ENCODE measurements at places on chromosomes 4 and X.

GRCh38 chr4:3877236-3877635 is 111.1 kb downstream of the ADRA2C start:
- DNase-seq, result no peak

DNA sequence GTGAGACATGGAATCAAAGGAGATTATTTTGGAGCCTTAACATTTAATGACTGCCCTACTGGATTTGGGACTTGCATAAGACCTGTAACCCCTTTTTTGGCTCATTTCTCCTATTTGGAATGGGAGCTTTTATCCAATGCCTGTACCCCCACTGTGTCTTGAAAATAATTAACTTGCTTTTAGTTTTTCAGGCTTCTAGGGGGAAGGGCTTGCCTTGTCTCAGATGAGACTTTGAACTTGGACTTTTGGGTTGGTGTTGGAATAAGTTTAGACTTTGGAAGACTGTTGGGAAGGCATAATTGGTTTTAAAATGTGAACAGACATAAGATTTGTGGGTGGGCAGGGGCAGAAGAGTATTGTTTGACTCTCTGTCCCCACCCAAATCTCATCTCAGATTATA is 189.1 kb upstream of the POU3F4 start:
- no peak for DNase-seq

- DNase-seq, result no peak
Observed at GRCh38 chr4:182715548-182715947, 201.6 kb downstream of the DCTD start.

GRCh38 chr4:39039108-39039507 is 6.9 kb upstream of the TMEM156 start:
- DNase-seq, result no peak

GRCh38 chr4:105933083-105933482 is 37.8 kb downstream of the NPNT start:
- DNase-seq, result no peak

DNA sequence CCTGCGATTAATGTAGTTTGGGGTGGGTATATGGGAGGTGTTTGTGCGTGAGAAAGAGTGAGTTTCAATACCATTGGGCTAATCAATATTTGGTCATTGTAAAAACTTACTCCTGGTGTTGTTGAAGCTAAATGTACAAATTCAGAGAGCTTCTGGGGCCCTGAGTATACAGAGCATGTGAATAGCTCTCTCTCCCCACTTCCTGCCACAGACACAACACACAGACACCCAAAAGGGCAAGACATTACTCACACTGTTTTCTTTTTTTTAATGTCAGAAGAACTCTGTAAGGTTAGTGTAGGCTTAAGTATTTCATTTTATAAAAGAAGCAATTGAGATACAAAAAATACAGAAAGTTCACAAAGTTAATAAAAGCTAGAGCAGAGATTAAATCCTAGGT is 151.3 kb upstream of the KCNIP4 start:
- no peak for DNase-seq

DNA sequence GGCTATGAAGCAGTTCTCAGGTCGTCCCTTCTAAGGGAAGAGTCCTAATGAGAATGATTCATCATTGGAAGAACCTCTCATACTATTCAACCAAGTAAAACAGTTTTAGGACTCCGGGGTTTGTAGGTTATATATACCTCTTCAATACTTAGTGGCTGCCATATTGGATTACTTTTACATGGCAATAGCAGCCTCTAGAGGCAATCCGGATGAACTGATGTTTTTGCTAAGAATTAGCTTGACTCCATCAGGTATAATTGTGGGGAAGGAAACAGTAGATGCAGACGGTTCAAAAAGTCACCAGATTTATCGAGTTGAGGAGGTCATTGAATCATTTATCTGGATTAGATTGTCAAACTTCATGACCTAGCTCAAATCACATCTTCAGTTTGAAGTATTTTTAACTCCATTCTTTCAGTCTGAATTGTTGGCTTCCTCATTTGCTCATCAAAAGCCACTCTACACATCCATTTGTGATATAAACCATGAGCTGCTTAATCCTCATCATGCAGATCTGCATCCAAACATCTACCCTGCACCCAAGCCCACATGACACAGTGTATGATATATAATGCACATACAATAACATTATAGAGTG is 28.4 kb downstream of the GUCY1B1 start:
- peak; percentile 24 for DNase-seq

DNA sequence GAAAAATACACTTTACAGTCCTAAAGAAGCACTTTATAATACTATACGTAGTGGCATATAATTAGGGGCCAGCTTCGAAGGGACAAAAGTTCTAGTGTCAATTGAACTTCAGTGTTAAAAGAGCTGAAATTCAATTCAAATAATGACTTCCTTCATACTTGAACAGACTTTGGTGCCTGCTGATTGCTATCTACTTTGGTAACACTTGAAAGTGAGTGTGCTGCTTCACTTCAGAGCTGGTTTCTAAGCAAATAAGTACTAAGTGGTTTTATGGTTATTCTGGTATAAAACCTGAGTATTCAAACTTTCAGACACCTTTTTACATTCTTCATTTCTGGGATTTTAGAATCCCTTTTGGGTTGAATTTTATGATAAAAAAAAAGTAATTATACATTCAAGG is 107.0 kb downstream of the SLC4A4 start:
- no peak for DNase-seq

DNA sequence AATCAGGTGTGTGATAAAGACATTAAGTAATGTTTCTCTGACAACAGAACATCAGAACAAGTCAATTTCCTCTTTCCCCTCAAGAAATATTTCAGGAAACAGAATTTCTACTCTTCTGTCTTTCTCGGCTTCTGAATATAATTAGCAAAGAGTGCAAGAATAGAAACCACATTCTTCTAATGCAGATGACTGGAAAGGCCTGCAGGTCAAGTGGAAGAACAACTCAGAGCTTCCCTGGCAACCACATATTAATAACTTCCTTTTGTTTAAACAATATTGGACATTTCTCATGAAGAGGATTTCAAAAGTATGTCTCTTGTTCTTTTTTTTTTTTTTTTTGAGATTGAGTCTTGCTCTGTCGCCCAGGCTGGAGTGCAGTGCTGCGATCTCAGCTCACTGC is 225.5 kb downstream of the PARM1 start:
- DNase-seq, result no peak

DNA sequence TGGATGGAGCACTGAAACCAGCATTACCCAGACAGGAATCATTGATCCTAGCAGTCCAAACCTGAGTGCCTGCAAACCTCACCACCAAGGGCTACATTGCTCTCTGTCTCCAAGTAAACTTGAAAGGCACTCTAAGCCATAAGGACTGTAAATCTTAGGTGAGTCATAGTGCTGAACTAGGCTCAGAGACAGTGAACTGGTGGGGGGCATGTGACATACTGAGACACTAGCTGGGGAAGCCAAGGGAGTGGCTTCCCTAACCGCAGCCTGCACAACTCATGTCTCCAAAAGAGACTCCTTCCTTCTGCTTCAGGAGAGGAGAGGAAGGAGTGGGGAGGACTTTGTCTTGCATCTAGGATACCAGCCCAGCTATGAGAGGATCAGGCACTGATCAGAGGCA is 235.5 kb upstream of the ACTRT1 start:
- no peak for DNase-seq

DNA sequence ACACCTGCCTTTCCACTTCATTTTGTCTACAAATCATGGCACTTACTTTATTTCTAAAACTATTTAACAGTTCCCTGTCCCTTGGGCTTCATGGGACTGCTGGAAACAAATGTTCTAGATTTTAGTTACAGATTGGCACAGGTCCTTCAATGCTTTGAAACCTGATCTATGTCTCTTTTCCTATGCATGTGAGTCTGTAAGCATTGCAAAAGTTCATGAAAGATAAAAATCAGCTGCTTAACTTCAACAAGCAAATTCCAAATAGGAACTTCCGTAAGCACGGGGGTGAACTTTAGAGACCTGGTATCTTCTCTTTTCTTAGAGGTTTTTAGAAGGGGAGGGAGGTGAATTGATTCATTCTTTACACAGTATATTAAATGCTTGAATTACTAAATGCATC is 9.5 kb downstream of the LGI2 start:
- DNase-seq, result no peak

DNA sequence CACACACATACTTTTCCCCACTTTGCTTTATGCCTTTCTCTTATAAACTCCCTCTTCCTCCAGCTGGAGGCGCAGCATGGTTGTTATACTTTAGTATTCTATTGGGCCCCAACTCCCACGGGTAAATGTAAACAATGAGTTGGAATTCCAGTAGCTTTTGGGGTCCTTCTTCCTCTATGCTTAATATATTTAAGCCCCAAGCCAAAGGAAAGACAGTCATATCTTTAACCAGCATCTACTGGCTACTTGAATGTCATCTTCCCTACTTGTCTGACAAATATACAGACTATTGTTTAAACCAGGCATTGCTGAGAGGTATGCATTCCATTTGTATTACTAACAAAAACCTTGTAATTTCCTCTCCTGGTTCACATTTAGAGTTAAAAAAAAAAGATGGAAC is 72.9 kb downstream of the WDR19 start:
- no peak for DNase-seq

DNA sequence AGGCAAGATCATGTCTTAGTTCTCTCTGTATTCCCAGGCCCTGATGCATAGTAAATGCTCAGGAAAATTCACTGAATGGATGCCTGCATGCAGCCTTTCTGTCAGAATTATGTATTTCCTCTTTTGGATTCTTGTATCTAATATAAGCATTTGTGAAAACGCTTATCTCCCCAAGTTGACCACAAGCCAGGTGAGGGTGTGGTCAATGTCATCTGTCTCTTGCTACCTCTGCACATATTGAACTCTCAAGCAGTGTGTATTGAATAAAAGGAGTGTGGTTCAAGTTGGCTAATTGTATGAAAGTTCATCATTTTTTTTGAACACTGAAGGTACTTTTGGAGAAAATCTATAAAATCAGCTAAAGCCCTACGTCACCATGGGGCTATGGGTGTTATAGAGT is 84.3 kb downstream of the CNGA2 start:
- DNase-seq, result no peak

DNA sequence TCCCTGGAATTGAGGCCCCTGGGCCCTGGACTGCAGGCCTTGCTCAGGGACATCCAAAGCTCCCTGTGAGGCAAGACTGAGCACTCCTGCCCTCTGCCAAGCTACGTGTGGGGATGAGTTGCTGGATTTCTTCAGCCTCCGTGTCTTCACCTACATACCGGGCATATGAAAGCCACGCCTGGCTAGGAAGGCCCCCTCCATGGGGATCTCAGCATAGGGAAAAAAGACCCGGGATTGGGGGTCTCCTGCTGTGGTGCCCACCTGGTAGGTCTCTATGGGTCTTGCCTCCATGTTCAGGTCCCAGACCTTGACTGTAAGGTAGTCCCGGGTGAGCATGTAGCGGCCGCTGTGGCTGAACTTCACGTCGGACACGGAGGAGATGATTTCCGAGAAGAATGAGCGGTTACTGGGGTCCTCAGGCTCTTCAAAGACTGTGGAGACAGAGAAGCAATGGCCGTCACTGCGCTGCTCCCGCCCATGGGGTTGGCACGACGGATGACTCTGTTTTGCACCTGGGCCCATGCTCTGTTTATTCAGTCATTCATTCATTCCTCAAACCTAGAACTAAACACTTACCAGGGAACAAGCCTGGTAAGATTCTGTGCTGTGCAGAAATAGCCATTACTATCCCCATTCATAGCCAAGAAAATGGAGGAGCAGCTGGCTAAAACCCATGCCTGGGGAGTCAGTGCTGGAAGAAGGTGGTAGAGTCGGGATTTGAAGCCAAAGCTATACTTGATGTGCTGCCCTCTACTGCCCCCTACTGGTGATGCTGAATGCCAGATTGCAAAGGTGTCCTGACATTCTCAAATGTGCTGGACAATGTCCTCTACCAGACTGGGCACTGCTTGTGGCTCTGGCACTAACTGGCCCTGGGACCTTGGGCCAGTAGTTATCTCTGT is 63.9 kb downstream of the WFS1 start:
- DNase-seq, result no peak

- DNase-seq, result peak; percentile 55
Observed at GRCh38 chr4:23728393-23728792, 161.5 kb downstream of the PPARGC1A start.

DNA sequence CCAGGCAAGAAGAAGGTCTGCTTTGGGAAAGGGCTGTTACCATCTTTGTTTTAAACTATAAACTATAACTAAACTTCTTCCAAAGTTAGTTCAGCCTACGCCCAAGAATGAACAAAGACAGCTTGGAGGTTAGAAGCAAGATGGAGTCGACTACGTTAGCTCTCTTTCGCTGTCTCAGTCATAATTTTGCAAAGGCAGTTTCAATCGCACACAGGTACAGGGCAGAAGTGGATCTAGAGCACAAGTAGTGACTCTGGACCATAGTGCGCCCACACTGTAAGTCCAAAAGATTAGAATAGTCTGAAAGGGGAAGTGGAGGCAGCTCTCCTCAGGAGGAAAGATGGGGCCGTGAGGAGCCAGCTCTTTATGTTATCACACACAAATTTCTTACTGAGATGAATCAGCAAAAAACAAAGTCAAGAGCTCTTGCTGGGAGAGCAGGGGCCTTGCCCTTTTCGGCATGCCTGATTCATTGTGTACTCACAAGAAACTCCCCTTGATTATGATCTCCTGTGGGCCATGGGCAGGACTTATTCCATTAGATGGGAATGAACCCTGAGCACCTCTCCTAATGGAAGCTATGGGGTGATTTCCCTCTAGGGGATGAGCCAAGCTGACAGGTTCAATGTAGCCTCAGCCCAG is 58.6 kb downstream of the FUNDC1 start:
- no peak for DNase-seq

- DNase-seq, result no peak
Observed at GRCh38 chr4:85522836-85523235, 47.9 kb downstream of the ARHGAP24 start.

DNA sequence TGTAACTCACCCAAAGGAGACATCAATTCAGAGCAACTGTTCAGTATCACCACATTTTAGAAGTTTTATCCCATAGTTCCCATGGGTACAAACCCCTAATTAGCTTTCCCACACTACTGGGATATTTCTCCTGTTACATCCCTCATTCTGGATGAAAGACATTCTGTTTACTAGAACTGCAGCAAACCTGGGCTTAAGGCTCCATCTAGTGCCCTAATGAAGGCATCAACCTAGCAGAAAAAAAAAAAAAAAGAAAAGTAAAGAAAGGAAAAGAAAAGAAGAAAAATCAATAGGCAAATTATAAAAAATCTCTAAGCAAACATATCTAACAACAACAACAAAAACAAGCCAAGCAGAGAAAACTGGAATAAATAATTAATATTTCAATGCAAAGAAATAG is 133.7 kb upstream of the CPXCR1 start:
- no peak for DNase-seq

DNA sequence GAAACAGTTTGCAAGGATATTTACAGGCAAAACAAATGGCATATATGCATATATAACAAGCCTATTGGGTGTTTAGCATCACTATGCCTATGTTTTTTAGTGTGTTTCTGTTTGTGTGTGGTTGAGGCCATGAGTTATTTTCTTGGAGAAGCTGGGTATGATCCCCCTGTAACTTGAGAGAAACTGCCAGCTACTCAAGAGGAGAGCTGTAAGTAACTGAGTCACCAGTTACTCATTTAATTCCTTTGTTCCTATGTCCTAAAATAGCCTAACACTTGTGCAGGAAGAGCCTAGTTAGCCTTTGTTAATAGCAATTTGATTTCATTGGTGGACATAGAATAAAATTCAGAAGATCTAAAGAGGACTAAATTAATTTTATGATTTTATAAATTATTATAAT is 79.1 kb downstream of the PWWP3B start:
- DNase-seq, result no peak
